ENCODE measurements at places on chromosomes 7 and 10.
A peak's percentile ranks its signal among the peaks of the same experiment; 100 is the strongest.

DNA sequence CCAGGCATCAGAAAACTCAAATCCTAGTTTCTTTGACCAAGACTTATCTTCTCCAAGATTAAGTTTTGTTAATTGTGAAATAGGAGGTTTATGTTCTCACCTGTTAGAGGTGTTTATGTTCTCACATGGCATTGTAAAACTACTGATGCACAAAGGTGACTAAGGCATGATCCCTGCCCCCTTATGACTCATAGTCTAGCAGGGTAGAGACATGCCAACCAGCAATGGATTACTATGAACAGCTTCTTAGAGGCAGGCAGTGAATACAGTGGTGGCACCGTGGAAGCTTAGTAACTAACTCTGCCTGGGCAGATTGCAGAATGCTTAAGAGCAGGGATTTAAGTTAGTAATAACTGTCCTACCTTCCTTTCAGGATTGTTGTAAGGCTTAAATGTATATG, 400.9 kb downstream of the SORCS3 start:
- no peak for DNase-seq

DNA sequence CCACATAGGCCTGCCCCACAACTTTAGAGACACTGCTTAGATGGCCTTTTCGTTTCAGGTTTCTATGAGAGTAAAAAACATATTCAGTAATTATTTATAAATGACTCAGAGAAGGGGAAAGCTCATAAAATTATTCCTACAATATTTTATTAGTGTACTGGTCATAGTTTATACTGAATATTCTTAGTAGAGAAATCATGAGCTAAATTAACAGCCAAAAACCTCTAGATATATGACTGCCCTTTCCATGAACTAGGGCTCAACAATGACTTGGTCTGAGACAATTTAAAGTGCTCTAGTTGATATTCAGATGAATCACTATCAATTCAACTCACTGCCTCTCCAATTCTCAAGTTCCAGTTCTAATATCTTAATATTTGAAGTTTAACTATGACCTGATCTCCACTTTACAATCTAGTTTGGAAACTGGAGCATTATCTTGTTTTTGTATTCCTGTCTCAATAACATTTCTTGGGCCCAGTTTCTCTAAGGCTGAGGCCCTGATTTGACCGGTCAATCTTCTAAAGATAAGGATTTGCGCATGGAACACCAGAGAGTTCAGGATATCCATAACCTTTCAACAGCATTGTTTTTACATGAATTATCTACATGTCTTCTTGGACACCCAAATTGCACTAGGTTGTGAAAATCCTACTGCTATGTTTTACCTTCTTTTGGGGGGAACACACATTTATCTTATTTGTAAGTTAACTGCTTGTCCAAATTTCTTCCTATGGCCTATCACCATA, 141.6 kb downstream of the DGKB start:
- DNase-seq, result no peak

- DNase-seq, result peak; percentile 7
Observed at GRCh38 chr7:138663725-138664710, 37.1 kb downstream of the SVOPL start.

- no peak for DNase-seq
Observed at GRCh38 chr10:131109726-131110125, 201.8 kb downstream of the TCERG1L start.

- no peak for DNase-seq
Observed at GRCh38 chr7:16634271-16634738, 11.2 kb downstream of the ANKMY2 start.

GRCh38 chr7:120055300-120055699, 217.7 kb upstream of the KCND2 start:
- DNase-seq, result no peak
